ENCODE measurements at places on chromosomes 7 and 10.

- peak; percentile 39 for DNase-seq
Observed at GRCh38 chr10:43265799-43266721, 805 bp downstream of the RASGEF1A start.

DNA sequence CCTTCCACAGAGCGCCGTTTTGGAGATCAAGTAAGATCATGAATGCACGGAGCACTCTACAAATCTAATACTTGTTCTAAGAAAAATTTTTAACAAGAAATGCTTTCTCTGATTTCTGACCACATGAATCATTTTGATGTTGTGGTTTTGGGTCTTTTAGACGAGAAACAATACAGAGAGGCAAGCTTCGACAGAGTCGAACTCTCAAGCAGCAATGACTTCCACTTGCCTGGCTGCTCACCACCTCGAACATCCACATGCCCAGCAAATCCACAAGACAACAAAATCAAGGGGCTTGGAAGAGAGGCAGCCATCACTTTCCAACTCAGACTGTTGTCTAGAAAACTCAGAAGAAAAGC, 69.4 kb upstream of the GSDME start:
- DNase-seq: no peak

GRCh38 chr10:57098146-57098545, 737.1 kb upstream of the ZWINT start:
- DNase-seq: no peak

- DNase-seq: no peak
Observed at GRCh38 chr10:6259153-6259552, 56.4 kb downstream of the PFKFB3 start.

GRCh38 chr7:135207406-135208101, 3.8 kb downstream of the WDR91 start:
- no peak for DNase-seq

GRCh38 chr7:28669330-28669729, 257.0 kb downstream of the CREB5 start:
- no peak for DNase-seq

DNA sequence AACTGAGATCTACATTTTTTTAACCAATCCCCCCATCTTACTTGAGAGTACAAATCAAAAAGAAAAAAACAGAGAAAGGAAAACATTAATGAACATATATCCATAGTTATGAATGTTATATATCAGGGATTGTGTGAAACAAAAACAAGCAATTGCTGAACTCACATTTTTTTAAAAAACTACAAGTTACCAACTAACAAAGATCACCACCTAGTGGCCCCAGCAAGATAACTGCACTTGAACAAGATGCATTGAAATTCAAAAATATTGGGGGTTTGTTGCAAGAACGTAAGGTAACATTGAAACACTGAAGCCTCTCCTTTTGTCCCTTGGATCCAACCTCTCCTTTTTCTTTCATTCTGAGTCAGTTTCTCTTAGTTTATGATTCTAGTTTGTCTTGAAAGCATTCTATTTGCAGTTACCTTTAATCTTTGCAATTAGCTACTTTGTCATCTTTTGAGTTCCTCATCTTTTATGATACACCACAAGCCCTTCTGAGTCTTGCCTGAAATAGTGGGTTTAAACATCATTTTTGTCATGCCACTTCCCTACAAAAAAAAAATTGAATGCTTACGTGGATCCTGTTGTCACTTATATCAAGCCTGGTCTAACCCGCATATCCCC, 87.3 kb upstream of the TES start:
- no peak for DNase-seq

DNA sequence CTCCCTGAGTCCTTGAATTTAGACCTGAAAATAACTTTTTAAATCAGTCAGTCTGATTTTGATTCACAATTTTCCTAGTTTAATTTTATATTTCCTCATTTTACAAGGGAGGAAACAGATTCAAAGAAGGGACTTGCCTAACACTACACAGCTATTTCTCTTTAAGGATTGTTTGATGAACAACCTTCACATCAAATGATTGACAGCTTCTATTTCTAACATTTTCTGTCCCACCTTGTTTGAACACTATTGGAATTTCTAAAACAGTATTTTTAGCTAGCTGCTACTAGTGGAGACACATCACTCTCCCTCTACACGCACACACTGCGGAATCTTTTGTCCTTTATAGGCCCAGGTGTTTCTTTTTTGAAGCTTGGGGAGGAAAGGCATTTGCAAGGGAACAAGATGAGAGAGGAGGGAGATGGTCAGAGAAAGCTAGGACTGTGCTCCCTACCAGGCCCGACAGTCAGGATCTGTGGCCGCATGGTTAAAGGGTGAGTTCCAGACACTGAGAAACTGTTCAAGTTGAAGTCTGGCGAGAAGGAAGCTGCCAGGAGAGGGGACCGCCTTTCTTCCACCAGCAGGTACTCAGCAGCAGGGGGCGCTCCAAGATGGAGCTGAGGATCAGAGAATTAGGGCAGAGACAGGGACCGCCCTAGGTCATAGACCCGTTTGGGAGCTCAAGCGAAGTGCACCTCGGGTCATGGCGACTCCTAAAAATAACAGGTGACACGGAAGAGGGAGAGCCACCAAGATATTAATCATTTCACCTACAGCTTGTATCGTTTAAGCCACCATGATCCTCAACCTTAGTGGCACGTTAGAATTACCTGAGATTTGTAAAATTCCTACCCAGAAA, 49.7 kb downstream of the DNAJC12 start:
- DNase-seq: peak; percentile 17

DNA sequence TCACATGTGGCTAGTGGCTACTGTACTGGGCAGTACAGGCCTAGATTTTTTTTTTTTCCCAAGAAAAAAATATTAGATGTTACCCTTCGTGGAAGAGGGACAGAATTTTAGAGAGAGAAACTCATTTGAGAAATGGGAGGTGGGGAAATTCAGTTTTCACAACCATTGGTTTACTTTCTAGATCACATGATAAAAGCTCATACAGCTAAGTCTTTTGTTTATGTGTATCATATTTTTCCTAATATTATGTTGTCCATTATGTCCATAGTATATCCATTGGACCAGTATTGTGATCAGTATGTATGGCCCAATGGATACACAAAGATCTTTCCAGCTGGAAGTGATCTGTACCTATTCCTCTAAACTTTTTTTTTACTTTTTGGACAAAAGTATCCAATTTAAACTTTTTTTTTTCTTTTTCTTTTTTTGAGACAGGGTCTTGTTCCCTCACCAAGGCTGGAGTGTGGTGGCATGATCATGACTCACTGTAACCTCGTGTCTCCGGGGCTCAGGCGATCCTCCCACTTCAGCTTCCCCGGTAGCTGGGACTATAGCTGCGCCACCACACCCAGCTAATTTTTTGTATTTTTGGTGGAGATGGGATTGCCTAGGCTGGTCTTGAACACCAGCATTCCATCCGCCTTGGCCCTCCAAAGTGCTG, 4.1 kb downstream of the CALU start:
- DNase-seq: no peak

DNA sequence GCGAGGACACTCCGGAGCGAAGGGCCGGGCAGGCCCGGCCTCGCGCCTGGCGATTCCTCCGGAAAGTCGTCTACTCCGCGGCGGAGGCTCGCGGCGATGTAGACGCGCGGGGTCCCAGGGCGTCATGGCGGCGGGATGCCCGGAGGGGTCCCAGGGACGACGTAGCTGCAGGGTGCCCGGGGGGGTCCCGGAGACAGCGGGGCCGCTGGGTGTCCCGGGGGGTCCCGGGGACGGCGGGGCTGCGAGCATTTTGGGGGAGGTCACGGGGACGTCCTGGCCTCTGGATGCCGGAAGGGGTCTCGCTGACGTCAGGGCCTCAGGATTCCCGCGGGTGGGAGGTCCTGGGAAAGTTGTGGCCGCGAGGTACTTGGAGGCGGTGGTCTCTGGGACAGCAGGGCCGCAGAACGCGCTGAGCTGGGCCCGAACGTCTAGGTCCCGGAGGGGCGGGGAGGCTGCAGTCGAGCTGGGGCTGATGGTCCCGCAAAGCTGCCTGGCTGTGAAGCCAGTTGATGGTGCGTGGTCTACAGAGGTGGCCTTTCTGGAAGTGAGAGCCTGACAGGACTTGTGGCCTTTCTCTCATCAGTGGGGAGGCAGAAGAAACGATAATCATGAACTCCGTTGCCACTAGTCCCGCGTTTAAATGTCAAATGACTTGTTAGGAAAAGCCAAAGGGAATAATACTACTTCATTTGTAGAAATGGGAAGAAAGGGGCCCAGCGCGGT, 637 bp downstream of the HSPA14 start:
- DNase-seq: peak; percentile 50

DNA sequence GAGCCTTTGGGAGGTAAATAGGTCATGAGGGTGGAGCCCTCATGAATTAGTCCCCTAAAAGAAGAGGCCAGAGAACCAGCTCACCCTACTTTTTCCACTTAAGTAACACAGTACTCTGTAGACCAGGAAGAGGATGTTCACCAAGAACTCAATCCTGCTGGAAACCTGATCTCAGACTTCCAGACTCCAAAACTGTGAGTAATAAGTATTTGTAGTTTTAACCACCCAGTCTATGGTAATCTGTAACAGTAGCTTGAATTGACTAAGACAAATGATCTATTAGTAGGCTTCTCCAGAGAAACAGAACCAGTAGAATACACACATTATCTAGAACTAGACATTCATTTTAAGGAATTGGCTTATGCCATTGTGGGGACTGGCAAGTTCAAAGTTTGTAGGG, 51.5 kb downstream of the ANKMY2 start:
- no peak for DNase-seq

- peak; percentile 19 for DNase-seq
Observed at GRCh38 chr7:114922652-114923402, 933 bp downstream of the MDFIC start.

- no peak for DNase-seq
Observed at GRCh38 chr7:27116962-27117886, 13.3 kb downstream of the HOXA4 start.

DNA sequence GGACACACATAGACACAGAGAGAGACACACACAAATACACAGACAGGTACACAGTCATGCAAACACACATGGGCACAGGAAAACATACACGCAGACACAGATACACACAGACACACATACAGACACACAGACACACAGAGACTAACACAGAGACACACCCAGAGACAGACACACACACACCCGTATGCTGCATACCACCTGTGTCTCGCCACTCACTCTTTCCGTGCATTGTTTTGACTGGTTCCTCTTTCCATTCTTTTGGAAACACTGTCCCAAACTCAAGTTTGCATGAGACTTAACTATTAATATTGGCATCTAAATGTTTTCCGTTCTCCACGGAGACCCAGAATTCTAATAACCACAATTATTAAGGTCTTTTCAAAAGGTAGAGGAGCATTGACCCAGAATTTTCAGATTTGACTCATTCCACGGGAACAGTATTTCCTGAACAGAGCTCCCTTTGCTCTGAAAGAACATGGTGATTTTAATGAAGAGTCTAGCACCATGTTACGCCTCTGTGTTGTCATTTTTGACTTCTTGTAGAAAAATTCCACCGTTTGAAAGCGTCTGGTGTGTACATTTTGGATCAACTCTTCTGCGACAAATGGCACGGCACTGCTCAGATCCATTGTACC, 141.2 kb upstream of the RNF32 start:
- no peak for DNase-seq

Data from progenitor cell of endocrine pancreas (in vitro differentiated cells).